ENCODE measurements at places on chromosomes 3 and 15.

DNA sequence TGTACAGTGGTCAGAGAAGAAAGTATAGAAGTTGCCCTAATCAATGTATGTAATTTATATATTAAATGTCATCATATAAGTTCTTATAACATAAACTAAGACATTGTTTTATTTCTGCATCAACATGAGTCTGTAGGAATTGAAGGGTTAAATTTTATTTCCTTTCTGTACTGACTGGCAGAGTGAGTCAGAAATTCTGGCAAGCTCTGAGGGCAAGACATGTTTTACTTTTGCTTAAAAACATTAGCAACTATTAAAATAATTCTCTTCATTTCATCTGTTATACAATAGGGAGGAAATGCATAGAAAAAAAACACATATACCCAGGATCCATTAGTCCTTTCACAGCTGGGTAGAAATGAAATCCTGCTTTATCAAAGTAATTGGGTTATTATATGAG lies 171.4 kb upstream of the ALCAM start:
- DNase-seq = no peak

DNA sequence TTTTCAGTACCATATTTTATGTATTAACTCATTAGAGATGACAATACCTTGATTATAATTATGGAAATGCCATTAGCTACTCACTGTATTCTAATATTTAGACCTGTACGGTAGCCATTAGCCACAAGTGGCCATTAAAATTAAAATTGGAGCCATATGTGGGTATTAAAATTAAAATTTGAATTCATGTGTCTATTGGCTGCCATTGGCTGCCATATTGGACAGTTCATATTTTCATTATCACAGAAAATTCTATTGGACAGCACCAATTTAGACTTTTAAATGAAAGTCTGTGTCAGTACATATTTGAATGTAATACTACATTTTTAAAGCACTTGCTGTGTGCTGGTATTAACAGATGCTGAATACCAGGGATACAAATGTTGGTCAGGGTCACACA lies 3.0 kb downstream of the ATP11B start:
- no peak for DNase-seq

DNA sequence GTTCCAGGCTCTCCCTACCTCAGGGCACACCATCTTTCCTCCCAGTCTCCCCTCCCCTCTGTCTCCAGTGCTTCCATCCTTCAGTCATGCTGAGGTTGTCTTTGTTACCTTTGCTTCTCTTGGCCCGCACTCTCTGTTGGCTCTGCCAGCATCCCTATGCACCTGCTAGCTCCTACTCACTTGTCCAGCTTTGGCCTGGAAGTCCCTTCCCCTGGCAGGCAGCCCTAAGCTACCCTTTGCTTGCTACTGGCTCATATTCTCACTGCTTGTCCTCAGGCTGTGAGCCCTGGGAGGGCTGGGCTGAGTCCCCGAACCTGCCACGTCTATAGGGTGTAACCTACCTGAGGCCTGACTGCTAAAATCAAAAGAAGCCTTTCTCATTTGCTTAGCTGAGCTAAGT lies 122.7 kb downstream of the PGPEP1L start:
- no peak for DNase-seq

GRCh38 chr15:99239545-99240198 lies 9.7 kb downstream of the TTC23 start:
- DNase-seq = no peak

DNA sequence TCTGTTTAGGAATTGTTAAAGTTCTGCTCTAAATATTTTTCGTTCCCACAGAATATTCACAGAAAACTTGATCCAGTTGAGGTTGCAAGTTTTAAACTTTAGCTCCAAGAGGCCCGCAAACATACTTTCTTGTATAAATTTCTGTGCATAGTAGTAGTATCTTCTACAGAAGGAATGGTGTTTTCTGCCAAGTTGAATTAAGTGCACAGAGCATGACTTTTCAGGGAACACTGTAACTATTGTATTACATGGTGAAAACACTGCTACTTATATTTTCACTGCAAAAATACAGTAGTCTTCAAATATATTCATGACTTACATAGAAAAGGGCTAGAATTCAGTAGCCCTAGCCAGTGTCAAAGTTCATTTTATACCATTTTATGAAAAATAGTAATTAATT lies 67.0 kb downstream of the SUCNR1 start:
- DNase-seq = no peak

DNA sequence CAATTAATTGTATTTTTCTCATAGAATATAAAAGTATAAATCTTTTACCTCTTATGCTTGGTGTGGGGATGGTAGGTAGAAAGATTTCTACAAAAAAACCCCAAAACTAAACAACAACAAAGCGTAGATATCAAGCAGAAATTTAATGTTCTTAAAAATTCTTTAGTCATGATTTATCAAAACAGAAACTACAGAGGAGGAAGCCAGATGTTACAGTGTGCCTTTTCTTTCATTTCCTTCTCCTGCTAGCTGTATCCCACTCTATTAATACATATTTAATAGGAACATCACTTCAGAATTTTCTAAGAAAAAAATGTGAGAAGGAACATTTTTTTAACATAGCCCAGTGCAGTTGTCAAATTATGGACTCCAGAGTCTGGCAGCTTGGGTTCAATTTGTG lies 420.6 kb downstream of the TUSC7 start:
- DNase-seq = no peak

GRCh38 chr3:54941690-54942362 lies 14.0 kb upstream of the LRTM1 start:
- DNase-seq = no peak

GRCh38 chr15:64058279-64058678 lies 12.0 kb upstream of the DAPK2 start:
- no peak for DNase-seq

- no peak for DNase-seq
Observed at GRCh38 chr3:14866627-14867026, 47.9 kb downstream of the FGD5 start.

GRCh38 chr3:145696011-145696410 lies 465.0 kb downstream of the PLOD2 start:
- no peak for DNase-seq

- DNase-seq = no peak
Observed at GRCh38 chr15:94086341-94086740, 145.0 kb upstream of the MCTP2 start.

DNA sequence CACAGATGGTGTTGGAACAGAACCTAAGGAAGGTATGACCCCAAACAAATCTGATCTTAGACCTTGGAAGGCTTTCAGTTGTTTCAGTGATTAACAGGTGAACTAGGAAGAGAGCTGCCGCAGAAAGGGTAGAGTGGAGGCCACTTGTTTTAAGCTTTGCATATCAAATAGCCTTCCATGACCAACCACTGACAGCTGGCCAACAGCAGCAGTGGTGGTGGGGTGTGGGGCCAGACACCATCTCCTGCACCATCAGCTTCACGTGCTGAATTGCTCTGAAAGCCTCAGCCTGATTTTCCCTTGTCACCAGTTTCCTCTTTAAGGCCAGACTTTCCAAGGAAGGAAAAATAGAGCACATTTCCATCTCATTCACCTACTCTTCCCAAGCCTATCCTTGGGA lies 16.6 kb upstream of the OSBPL11 start:
- no peak for DNase-seq

GRCh38 chr3:169260296-169260695 lies 403.2 kb downstream of the MECOM start:
- no peak for DNase-seq

GRCh38 chr3:191358929-191359328 lies 28.6 kb upstream of the UTS2B start:
- no peak for DNase-seq

GRCh38 chr15:81481346-81481745 lies 107.3 kb upstream of the TMC3 start:
- no peak for DNase-seq

- DNase-seq = no peak
Observed at GRCh38 chr3:129473067-129473768, 33.2 kb downstream of the IFT122 start.

- DNase-seq = no peak
Observed at GRCh38 chr15:74044267-74045110, 37.9 kb downstream of the GOLGA6A start.

- DNase-seq = no peak
Observed at GRCh38 chr15:76991048-76991447, 3.9 kb upstream of the PSTPIP1 start.

GRCh38 chr15:50876989-50877360 lies 31.5 kb upstream of the AP4E1 start:
- DNase-seq = no peak
